ENCODE measurements at places on chromosomes 6 and 20.

DNA sequence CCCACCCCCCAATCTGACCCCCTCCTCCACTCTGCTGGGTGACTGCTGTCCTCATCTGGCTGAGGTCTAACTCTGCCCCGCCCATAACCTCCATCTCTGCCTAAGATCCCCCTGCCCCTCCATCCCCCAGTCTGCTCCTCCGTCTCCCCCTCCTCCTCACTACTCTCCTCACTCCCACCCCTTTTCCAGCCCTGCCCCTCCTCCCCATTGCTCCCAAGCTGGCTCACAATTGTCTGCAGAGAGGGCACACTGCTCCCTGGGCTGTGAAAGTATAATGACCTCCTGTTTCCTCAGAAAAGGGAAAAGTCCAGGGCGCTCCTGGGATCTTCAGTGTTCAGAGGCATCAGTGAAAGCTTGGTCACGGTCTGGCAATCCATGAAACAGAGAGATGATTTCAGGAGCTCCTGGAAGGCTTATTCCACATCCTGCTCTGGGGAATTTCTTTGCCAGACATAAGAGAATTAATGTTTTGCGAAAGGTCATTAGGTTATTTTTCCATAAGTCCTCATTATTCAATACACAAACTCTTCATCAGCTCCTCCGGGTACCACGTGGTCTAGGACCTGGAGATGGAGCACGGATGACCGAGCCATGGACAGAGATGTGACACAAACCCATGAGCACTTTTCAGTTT lies 21.5 kb downstream of the CST5 start:
- no peak for DNase-seq

- no peak for DNase-seq
These were observed 3.7 kb downstream of the TFB1M start for GRCh38 chr6:155310596-155310995.

GRCh38 chr6:51608932-51609331 lies 478.5 kb downstream of the PKHD1 start:
- no peak for DNase-seq

DNA sequence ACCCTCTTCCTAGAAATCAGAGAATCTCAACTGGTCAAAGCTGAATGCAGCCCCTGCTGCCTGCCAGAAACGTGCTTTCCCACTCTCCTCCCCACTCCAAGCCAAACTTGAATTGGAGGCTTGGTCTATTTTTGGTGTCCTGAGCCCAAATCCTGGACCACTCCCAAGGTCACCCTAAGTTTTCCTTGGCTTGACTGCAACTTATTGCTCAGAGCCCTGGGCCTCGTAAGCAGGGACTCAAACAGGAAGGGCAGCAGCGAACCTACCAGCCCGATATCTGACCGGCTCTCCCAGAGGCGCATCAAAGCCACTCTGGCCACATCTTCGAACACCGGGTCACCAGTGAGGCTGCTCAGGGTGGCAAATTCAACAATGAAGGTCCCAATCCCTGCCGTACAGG lies 12.7 kb downstream of the EDEM2 start:
- no peak for DNase-seq

Data from GM19239 (cell line).